ENCODE measurements at places on chromosomes 6 and 20.

DNA sequence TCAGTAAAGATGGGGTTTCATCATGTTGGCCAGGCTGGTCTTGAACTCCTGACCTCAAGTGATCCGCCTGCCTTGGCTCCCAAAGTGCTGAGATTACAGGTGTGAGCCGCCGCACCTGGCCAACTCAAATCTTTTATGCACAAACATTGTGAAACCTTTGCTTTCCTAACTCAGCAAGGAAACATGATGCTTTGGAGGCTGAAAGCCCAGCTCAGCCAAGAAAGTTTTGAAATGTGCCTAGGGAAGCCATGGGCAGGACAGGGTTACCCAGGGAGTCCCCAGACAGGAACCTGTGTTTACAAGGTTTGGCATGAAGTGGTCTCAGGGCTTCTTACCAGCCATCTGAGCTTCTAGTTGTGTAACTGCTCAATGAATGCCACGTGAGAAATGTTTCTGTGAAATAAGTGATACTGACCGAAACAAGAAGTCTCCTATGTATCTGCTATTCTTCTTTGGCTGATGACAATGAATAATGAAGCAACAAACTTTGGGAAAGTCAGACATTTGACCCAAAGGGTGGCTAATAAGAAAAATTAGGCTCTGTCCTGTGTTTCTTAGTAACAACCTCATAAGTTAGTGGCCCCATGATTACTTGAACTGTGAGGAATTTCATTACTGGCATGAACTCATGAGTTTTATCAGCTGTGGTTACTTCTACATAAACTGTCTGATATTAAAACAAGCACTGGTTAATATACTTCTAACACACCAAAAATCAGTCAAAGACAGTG, 163.5 kb downstream of the KIF6 start:
- DNase-seq, result no peak

DNA sequence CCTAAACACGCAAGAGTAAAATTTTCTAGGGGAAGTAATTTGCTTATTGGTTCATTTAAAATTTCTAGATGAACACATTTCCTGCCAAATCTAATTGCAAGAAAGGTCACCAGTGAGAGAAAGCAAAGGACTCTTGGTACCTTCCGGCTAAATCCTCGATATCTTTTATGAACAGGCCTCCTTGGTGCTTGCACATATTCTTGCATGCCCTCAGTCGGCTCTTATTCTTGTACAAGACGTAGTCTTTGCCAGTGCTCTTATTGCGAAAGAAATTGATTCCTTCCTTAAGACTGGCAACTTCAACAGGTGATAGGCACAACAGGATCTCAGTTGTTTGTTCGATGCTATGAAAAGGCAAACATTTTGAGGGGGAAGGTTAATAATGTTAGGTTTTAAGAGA, 141.7 kb upstream of the CARMIL1 start:
- no peak for DNase-seq

DNA sequence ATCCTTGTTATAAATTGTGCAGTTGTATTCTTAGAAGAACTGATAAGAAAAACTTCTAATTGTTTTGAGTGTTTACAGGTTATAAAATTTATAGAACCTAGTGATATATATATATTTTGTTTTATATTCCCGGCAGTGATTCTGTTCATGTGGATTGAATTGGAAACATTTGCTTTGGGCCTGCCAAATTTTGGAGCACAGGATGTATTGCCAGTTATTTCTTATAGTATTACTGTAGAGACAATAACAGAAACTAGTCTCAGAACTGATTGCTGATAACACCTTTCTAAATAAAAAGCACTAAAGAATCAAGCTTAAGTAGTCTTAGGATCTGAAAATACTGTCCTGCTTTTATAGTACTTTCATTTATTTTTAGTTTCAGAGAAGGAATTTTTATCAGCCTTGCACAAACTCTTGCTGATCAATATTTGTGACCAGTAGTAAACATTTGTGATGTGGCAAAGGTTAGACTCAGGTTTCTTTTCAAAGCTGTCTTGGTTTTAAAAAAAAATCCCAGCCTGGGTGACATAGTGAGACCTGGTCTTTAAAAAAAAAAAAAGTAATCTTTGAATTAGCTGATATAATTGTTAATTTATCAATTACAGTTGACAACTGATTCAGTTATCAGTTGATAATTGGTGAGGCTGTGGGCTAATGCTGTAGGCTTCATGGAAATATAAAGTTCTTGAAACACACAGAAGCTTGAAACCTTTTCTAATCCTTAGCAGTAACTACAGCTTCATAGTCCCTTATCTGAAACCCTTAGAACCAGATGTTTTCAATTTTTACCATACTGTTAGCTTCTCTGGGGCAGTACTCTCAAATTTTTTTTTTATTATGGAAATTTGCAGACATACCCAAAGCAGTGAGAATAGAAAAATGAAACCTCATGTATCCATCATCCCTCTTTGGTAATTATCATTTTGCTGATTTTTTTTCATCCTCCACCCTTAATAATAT, 42.4 kb downstream of the RNGTT start:
- DNase-seq, result no peak

DNA sequence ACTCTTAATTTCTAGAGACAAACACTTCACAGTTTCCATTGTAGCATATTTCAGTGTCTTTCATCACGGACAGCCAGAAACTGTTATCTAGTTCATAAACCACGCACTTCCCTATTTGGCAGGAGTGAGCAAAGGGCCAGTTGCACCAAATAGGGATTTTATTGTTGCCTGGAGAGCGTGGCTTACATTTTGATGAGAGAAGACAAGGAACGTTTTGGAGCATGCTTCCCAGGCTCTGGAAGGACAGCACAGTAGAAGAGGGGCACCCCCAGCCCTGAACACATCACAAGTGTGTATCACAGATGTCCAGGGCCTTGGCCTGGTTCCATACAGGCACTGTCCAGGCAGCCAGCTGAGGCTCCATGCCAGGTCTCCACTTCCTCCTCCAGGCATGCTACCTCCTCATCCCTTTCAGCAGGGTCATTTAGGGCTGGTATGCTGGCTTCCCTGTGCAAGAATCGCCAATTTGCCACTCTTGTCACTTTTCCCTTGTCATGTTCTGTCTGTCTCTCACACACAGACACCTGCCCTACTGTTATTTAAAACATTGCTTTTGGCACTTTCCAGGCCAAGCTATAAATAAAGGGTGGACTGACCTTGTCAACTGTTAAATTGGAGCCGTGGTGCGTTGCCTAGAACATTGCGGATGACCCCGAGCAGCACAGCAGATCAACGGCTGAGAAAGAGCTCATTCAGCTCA, 235.0 kb upstream of the GMDS start:
- no peak for DNase-seq

DNA sequence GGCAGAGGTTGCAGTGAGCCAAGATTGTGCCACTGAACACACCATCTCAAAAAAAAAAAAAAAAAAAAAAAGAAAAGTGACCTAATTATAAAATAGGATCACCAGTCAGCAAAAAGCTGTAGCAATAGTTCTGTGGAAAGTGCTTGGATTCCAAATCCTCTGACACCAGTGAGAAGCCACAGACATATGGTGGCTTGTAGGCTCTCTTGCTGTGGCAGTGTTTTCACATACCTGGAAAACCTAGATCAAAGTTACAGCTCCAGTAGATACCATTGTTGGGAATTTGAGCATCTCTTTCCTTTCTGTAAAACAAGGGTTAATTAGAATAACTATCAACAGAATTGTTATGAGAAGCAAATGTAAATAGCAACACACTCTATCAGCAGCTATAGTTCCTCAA, 4.1 kb downstream of the CCDC170 start:
- no peak for DNase-seq

Measured in GM04504 (cell line).